ENCODE measurements at places on chromosomes 12 and 14. TPM values are rescaled to one million over a fixed set of nuclear protein-coding genes. Genes with fewer than 3 reads are reported as not detected.
A peak's percentile ranks its signal among the peaks of the same experiment; 100 is the strongest.

DNA sequence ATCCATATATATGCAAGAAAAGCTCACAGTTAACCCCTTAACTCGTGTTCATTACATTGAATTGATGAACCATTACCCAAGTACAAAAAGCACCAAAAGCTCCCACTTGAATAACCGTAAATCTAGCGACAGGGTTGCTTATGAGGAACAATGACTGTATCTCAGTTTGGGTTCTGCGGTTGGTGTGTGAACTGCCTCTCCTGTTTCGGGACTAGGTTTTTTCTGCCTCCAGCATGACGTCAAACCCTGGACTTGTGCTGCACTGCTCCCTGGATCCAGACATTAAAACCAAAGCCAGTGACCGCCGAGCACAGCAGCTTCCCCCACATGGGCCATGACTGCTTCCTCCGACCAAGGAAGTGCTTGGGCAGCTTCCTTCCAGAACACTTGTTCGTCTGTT, 77.7 kb downstream of the SETD3 start:
- no peak overlapping the region for H3K4me3 ChIP-seq
- H3K27me3 ChIP-seq, result no peaks in the 10 kb centered on the region
- DNase-seq, result no peak
- peaks cover 33% of the 10 kb centered on the region for H3K36me3 ChIP-seq
- H3K27ac ChIP-seq, result no peak overlapping the region

DNA sequence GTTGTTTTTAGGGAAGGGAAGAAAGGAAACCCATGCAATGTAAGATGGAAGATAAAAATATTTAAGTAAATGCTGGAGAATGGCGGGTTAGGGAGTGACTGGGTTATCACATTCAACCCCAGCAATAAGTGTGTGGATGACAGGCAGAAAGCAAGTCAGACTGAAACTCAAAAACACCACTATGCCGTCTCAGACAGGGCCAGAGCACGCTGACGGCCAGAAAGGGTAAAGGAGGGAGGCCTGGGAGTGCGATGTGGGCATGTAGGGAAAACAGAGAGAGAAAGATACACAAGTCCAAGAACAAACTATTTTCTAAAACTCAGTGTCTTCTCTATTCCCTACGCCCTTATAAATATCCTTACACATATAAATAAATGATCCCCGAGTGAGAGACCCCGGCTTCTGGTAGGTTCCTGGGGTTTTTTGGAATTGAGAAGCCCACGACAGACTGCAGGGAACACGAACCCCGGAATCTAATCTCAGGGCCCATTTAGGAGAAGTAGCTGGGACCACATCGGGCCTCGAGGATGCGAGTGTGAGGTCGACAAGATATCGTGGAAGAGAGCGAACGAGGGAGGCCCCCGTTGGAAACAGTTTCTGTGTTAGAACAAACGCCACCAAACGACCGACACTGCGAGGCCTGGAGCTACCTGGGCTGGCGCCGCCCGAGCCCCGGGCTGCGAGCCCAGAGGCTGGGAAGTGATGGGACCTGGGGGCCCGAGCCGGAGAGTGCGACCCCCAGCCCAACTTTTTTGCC, 735 bp upstream of the OTX2 start:
- H3K4me3 ChIP-seq, result no peak overlapping the region
- no peak for DNase-seq
- H3K36me3 ChIP-seq, result peaks cover 7% of the 10 kb centered on the region

- H3K36me3 ChIP-seq, result no peaks in the 10 kb centered on the region
- peak overlapping the region; percentile 88 for H3K27ac ChIP-seq
- no peak overlapping the region for H3K4me3 ChIP-seq
These were observed 258.1 kb downstream of the EGLN3 start for GRCh38 chr14:33692762-33693161.

DNA sequence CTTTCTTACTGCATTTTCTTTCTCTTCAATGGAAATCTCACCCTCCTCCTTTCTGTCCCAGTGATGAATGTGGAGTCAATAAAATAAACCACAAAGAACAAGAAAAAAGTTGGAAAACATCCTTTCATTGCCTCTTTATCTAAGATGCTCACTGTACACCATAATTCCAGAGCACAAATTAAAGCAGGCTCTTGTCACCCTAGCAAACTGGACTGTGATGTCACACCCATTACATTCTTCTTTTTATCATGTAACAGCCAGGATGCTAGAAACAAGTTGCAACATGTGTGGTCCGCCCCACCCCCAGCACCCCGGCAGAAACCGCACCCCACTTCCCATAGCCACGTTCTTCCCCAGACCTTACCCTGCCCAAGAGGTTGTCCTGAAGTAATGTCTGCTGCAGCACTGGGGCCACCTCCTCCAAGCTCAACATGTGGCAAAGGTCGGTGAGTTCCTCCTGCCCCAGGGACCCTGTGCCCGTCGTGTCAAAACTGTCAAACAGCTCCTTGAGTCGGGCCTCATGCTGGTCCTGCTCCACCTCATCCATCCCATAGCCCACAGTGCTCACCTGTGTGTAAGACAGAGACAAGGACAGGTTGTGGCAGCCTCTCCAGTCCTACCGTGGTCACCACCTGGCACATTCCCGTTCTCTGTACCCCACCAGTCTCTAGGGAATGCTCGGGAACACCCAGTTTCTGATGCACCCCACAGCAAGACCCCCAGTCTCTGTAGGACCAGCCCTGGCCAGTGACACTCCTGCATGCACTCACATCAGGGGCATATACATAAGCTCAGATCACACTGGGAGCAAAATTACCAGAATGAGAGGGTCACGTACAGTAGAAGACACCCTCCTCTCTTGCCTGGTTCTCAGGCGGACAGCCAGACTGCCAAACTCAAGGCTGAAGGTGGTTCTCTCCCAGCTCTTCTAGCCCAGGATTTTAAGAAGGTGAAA, 9.2 kb downstream of the NIN start:
- H3K36me3 ChIP-seq, result peaks cover 4% of the 10 kb centered on the region
- H3K4me3 ChIP-seq, result no peak overlapping the region
- peaks cover 30% of the 10 kb centered on the region for H3K4me1 ChIP-seq
- no peaks in the 10 kb centered on the region for H3K27me3 ChIP-seq
- DNase-seq, result no peak

DNA sequence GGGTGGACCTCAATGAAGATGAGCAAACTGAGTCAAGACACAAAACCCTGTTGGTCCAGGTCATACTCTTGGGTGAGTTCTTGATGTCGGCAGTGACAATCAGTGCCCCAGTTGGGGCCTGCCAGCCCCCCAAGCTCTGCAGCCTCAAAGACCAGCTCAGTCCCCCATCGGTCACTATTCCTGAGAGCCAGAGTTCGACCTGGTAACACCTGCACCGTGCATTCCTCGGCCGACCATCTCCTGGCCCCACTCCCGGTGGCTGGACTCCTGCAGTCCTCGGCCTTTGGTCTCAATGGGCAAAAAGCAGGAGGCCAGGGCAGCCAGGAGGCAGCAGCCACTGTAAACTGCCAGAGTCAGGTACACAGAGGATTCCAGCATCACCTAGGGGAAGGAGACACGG, 32.5 kb downstream of the DAO start:
- no peaks in the 10 kb centered on the region for H3K27me3 ChIP-seq
- H3K36me3 ChIP-seq, result no peaks in the 10 kb centered on the region
- DNase-seq, result no peak
- peaks cover 23% of the 10 kb centered on the region for H3K4me1 ChIP-seq
- H3K4me3 ChIP-seq, result no peak overlapping the region

- H3K4me3 ChIP-seq, result no peak overlapping the region
- H3K36me3 ChIP-seq, result no peaks in the 10 kb centered on the region
- no peaks in the 10 kb centered on the region for H3K4me1 ChIP-seq
- no peak overlapping the region for H3K27ac ChIP-seq
These were observed 509.7 kb downstream of the NAV3 start for GRCh38 chr12:78340406-78340805.

DNA sequence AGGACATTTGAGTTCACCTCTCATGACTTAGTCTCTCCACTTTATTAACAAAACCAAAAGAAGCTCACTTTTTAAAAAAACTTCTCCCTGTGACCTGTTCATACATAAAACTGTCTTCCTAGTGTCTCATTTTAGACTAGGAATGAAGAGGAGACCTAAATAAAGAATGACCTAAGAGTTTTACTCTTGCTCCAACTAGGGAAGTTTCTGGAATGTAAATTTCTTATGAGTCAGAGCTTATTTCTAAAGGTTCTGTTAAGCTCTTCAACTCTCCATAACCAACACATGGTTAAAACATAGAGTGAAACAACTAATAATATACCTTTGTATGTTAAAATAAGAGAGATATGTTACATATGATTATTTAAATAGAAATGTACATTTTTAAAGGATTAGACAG, 369.8 kb downstream of the EMP1 start:
- H3K27ac ChIP-seq, result no peak overlapping the region
- H3K4me3 ChIP-seq, result no peak overlapping the region

DNA sequence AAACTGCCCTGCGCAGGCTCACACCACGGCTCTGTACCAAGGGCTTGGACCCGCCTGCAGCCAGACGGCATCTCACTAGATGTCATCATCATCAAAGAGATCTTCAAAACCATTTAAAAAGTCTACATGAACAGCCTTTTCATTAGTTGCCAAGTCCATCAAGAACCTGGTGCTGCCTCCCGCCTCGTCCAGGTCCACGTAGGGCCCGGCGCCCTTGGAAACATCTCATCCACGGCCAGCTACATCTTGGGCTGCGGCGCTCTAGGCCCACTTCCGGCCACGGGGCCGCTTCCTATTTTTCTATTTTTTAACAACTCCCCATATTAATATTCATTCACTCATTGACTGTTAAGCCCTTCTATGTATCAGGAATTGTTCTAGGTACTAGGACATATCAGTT, 7.4 kb upstream of the GNPNAT1 start:
- H3K4me3 ChIP-seq, result no peak overlapping the region
- no peaks in the 10 kb centered on the region for H3K36me3 ChIP-seq
- DNase-seq, result no peak
- peak overlapping the region; percentile 85 for H3K27ac ChIP-seq
- peaks cover 44% of the 10 kb centered on the region for H3K4me1 ChIP-seq

DNA sequence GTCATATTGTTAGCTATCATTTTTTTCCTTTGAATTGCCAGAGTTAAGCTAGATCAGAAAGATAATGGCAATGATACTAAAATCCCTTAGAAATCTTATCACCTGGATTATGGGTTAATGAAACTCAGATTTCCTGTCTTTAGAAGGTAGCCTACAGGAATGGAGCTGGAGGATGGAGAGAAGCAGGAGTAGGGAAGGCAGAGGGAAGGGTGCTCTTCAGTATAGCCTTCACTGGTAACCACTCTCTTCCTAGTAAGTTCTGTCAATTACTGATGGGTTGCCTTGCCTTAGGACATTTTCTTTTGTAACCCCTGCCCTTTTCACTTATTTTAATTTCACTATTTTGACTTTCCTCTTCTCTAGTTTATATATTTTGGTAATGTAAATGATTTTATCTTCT, 27.8 kb upstream of the ABCD2 start:
- H3K4me3 ChIP-seq, result no peak overlapping the region
- DNase-seq, result no peak
- H3K27ac ChIP-seq, result no peak overlapping the region
- H3K36me3 ChIP-seq, result no peaks in the 10 kb centered on the region
- H3K4me1 ChIP-seq, result no peaks in the 10 kb centered on the region
- H3K27me3 ChIP-seq, result peaks cover 15% of the 10 kb centered on the region

- no peak for DNase-seq
- no peak overlapping the region for H3K4me3 ChIP-seq
- no peaks in the 10 kb centered on the region for H3K36me3 ChIP-seq
- peaks cover 9% of the 10 kb centered on the region for H3K27me3 ChIP-seq
These were observed 297.3 kb upstream of the E2F7 start for GRCh38 chr12:77362509-77363210.

DNA sequence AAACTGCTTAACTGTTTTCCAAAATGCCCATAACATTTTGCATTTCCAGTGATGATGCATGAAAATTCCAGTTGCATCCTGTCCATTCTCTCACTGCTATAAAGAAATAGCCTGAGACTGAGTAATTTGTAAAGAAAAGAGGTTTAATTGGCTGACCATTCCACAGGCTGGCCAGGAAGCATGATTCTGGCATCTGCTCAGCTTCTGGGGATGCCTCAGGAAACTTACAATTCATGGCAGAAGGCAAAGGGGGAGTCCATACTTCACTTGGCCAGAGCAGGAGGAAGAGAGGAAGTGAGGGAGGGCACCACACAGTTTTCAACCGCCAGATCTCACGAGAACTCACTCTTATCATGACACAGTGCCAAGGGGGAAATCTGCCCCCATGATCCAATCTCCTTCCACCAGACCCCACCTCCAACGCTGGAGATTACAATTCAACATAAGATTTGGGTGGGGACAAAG, 18.2 kb upstream of the CLEC2D start:
- DNase-seq, result no peak
- H3K27ac ChIP-seq, result peak overlapping the region; percentile 95
- H3K4me3 ChIP-seq, result no peak overlapping the region
- H3K4me1 ChIP-seq, result peaks cover 48% of the 10 kb centered on the region
- no peaks in the 10 kb centered on the region for H3K27me3 ChIP-seq

GRCh38 chr12:69055280-69055679, 122.3 kb upstream of the CPM start:
- no peaks in the 10 kb centered on the region for H3K36me3 ChIP-seq
- H3K4me3 ChIP-seq, result no peak overlapping the region
- H3K27me3 ChIP-seq, result no peaks in the 10 kb centered on the region
- H3K27ac ChIP-seq, result no peak overlapping the region
- no peak for DNase-seq
- H3K4me1 ChIP-seq, result peaks cover 32% of the 10 kb centered on the region

DNA sequence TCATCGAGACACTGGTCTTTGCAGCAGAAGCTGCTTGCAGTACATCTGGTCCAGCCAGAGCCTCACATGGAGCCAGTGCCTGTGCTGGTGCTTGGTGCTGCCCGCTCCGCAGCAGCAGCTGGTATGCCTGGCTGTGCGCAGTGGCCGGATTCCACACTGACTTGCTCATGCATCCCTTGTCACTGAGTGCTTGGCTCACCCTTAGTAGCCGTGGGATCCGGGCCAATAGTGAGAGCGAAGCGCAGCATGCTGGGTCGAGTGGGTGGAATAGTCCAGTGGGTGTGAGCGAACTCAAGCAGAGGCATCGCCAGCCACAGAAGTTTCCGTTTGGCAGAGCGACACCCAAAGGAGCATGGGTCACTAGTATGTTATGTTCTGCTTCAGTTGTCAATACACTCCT, 10.1 kb upstream of the FBXO33 start:
- H3K27me3 ChIP-seq, result peaks cover 10% of the 10 kb centered on the region
- DNase-seq, result peak; percentile 87
- no peak overlapping the region for H3K27ac ChIP-seq
- no peak overlapping the region for H3K4me3 ChIP-seq

DNA sequence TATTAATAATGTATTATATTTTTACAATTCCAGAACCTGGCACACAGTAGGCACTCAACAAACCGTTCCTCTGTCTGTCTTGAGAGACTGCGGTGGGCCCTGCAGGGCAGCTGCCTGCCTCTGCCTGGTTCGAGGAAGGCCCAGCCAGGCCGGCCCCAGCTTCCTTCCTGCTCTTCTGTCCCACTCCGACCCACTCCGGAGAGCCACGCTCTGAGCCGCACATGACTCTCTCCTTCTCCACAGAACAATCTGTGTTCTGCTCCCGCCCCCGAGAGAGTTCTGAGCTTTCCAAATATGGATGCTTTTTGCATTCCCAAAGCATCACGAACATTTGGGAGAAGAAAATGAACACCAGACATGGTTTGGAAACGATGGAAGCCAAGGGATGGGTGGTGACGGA, 57.3 kb downstream of the TTC7B start:
- peak overlapping the region; percentile 75 for H3K4me3 ChIP-seq
- H3K27me3 ChIP-seq, result no peaks in the 10 kb centered on the region

Gene AJUBA
- total RNA-seq, result 56.5 TPM

Gene GALNT16
- total RNA-seq, result 34.4 TPM

Gene OR6C2
- total RNA-seq, result not detected

Gene CKB
- total RNA-seq, result 139 TPM

Gene GPR135
- 4.0 TPM for total RNA-seq

Gene OVCH1
- 0.89 TPM for total RNA-seq

Gene TEAD4
- 24.1 TPM for total RNA-seq

Gene TBX3
- total RNA-seq, result 2.5 TPM
